Endodermal cell (in vitro differentiated cells): ENCODE measurements at places on chromosomes 2 and 18. TPM values are rescaled to one million over a fixed set of nuclear protein-coding genes. Genes with fewer than 3 reads are reported as not detected.

DNA sequence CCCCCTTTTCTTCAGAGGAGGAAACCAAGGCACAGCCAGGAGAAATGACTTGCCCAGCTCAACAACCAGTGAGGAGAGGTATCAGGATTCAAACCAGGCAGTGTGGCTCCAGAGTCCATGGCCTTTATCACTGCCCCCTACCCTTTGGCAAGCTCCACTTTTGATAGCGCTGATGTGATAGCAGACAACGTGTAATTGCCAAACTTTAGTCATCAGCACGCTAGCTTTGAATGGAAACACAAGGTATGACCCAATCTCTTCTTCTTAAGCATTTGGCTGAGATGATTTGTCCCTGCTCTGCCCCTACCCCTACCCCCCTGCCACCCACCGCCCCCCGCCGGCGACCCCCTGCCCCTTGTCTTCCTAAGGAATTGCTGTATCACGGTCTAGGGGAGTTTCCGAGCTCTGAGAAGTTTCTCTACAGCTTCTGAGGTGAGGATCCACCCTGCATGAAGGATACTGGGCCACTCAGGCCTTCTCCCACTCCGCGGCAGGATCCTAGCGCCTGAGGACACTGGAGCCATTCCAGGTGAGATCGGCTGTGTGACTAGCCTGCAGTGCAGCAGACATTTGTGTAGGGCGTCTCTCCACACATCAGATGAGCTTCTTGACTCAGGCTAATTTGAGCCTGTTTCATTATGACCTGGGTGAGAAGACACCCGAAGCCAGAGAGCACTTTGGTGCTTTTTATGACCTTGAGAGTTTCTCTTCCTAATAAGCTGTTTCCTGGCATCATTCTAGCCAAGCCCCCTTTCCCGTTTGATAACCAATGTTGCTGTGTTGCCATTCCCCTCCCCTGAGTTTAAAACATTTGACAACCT, 75.1 kb upstream of the MAP4K4 start:
- H3K27me3 ChIP-seq, result no peaks in the 10 kb centered on the region
- H3K27ac ChIP-seq, result no peak overlapping the region
- H3K4me1 ChIP-seq, result no peaks in the 10 kb centered on the region
- H3K4me3 ChIP-seq, result no peak overlapping the region
- DNase-seq, result peak; percentile 46

- no peak for DNase-seq
- no peaks in the 10 kb centered on the region for H3K27me3 ChIP-seq
- no peaks in the 10 kb centered on the region for H3K36me3 ChIP-seq
- H3K4me1 ChIP-seq, result no peaks in the 10 kb centered on the region
- H3K27ac ChIP-seq, result no peak overlapping the region
Observed at GRCh38 chr2:213989207-213989606, 421.6 kb upstream of the VWC2L start.

DNA sequence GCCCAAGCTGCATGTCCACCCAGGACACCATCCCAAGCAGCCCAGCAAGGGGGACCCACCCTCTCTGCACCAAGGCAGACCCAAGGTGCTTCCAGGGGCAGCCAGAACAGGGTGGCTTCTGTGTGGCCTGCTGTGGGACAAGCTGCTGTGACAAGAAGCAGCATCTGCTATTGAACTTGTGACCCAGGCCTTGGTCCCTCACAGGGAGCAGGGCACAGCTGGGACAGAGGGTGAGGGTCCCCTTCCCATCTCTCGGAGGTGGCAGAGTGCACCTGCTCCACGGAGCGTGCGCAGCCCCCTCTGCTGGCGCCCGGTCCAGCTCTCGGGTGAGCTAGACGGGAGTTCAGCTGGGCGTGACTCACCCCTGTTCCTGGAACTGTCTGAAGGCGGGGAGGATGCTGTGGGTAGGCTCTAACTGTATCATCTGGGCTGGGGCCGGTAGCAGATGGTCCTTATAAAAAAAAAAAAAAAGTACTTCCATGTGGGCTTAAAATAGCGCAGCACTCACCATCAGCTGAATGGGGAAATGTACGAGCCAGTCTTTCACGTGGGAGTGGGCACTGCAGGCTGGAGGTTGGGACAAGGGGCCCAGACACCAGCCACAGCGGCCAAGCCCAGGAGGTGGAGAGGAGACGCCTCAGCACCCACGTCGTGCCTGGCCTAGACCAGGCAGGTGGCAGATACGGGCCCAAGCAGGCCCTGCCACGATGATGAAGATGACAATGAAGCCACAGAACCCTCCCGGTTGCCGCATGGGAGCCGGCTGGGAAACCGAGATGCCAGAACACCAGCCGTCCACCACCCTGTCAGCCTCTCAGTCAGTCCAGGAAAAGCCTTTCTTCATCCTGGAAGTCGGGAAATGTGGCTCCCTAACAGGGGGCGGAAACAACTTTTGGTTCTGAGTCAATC, 136.8 kb upstream of the ID2 start:
- H3K27ac ChIP-seq, result no peak overlapping the region
- no peaks in the 10 kb centered on the region for H3K4me1 ChIP-seq
- H3K27me3 ChIP-seq, result no peaks in the 10 kb centered on the region
- DNase-seq, result peak; percentile 72
- no peaks in the 10 kb centered on the region for H3K36me3 ChIP-seq

- H3K27ac ChIP-seq, result no peak overlapping the region
- no peaks in the 10 kb centered on the region for H3K27me3 ChIP-seq
- no peaks in the 10 kb centered on the region for H3K36me3 ChIP-seq
- peaks cover 5% of the 10 kb centered on the region for H3K4me1 ChIP-seq
Observed at GRCh38 chr2:70706026-70706795, 61.8 kb downstream of the ADD2 start.

DNA sequence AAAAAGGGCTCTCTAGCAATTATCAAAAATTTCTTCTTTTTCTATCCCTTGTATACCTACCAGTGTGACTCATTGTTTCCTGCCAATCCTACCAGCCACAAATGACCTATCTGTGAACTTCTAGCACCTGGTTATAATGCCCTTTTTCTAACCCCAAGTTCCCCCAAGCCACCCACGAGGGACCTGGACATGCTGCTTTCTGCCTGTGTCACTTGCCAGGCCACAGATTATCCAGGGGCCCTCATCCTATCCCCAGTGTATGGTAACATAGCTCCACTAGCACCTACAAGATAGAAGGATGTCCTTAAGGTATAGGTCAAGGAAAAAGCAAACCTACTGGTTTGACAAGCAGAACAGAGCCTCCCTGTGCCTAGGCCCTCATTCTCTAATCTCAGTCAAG, 26.8 kb downstream of the AAK1 start:
- no peaks in the 10 kb centered on the region for H3K4me1 ChIP-seq
- H3K4me3 ChIP-seq, result no peak overlapping the region
- DNase-seq, result no peak
- no peak overlapping the region for H3K27ac ChIP-seq
- H3K27me3 ChIP-seq, result no peaks in the 10 kb centered on the region
- no peaks in the 10 kb centered on the region for H3K36me3 ChIP-seq

DNA sequence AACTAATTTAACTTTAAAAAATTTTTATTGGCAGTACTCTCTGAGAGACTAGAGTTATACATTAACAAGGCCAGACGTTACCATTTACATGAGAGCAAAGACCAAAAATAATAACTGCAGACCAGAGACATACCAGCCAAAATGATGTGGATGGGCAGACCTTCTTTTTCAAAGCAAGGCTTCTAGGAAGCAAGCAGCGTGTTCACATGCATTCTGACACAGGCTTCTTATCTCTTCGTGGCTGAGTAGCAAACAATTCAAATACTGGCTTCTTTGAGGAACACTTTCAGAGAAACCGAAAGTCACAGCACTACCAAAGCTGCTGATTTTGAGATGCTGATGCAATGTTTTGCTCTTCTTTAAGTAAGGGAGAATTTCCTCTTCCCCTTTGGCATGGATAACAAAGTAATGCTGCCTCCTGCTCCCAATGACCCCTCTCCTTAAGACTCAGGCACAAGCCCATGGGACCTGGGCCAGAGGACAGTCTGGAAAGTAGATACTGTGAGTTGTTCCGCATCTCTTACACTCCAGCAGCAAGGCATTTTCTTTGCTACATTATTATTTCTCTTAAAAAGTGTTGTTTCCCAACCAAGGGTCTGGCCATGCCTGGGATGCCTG, 181.9 kb downstream of the MREG start:
- DNase-seq, result no peak
- H3K4me3 ChIP-seq, result no peak overlapping the region
- H3K27ac ChIP-seq, result no peak overlapping the region
- peaks cover 10% of the 10 kb centered on the region for H3K4me1 ChIP-seq

TXNDC2 gene
- total RNA-seq, result not detected in 3 replicates
